ENCODE measurements at places on chromosomes 3 and 15.

DNA sequence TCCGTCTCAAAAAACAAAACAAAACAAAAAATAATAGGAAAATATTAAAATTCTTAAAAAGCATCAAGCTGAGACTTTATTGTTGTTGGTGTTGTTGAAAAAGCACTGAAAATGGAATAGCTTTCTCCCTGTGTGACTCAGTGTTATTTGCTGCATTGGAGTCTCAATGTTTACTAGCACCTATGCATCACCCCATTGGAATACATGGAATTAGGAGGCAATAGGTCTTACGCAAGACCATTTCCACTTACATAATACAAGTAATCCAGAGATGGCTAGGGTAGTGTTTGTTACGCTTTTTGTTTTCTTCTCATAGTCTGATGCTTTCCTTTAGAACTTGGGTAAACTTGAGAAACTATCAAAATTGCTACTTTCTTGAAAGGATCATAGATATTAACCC is 15.2 kb downstream of the GXYLT2 start:
- no peak for DNase-seq

- peak; percentile 20 for DNase-seq
Measured at GRCh38 chr3:28286595-28286994, 45.2 kb downstream of the CMC1 start.

DNA sequence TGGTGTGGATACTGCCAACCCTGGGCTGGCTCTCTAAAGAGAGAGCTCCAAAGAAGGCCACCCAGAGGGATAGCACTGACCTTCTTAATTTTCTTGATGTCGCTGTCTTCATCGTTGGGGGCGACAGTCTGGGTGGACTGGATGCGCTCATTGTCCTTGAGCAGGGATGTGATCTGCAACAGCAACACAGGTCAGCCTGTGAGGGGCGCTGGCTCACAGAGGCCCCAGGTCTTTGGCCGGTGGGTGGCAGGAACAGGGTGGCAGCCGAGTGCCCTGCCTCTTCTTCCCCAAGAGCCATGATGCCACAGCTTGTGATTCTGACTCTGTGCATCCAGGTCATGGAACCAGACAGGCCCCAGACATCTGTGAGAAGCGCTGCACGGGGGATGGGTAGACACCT is 41.2 kb downstream of the RASGRF1 start:
- no peak for DNase-seq

- no peak for DNase-seq
Measured at GRCh38 chr15:39058351-39059131, 493.9 kb upstream of the RASGRP1 start.

DNA sequence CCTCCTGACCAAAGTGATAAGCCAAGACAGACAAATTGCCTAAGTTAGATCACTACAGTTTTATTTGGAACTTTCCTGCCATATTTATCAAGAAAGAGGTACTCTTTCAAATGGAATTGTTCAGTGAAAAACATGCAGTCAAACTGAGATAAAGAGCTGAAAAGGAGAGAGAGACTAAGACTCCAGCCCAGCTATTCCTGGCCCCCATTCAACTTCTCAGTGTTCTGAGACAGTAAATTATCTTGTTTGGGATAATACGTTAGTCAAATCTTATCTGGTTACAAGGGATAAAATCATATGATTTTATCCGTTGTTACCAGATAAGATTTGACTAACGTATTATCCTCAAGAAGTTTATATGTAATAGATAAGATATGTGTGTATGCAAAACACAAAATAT is 67.6 kb upstream of the CMC1 start:
- no peak for DNase-seq

All from central memory CD4-positive, alpha-beta T cell (primary cell).